ENCODE measurements at places on chromosomes 7 and 10. TPM values are rescaled to one million over a fixed set of nuclear protein-coding genes. Genes with fewer than 3 reads are reported as not detected.

EPC1 gene
- 73.5 TPM for polyA plus RNA-seq

NUTM2B gene
- polyA plus RNA-seq: 2.9 TPM

RBM33 gene
- polyA plus RNA-seq: 26.2 TPM

EBF3 gene
- polyA plus RNA-seq: 2.3 TPM

C10orf105 gene
- 0.16 TPM for polyA plus RNA-seq

CFTR gene
- 2.9 TPM for polyA plus RNA-seq

CADPS2 gene
- polyA plus RNA-seq: 42.1 TPM

ARHGAP22 gene
- polyA plus RNA-seq: 2.1 TPM

TCAF2 gene
- 3.7 TPM for polyA plus RNA-seq

GRCh38 chr7:93902777-93903423, 3.5 kb upstream of the GNGT1 start:
- no peak for DNase-seq

- no peak for DNase-seq
Measured at GRCh38 chr7:112350585-112350984, 99.7 kb upstream of the IFRD1 start.

- DNase-seq: no peak
Measured at GRCh38 chr7:124570558-124570957, 195.0 kb downstream of the GPR37 start.

DNA sequence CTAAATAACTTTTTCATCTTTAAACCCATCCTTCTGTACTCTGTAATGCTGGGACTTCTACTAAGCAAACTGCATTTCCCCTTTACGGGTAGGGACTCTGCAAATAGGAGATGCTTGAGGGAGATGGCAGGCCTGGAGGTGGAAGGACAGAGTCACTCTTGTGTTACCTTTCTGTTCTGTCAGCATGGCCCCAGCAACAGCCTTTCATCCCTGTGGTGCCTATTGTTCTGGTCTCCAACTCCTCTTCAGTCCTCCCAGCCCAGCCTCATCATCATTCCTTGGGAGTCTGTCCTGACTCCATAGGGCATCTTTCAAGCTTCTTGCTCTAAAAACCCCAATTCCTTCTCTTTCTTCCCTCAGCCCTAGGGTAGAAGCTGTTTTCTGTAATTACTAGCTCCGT, 230.0 kb downstream of the SNX13 start:
- no peak for DNase-seq

DNA sequence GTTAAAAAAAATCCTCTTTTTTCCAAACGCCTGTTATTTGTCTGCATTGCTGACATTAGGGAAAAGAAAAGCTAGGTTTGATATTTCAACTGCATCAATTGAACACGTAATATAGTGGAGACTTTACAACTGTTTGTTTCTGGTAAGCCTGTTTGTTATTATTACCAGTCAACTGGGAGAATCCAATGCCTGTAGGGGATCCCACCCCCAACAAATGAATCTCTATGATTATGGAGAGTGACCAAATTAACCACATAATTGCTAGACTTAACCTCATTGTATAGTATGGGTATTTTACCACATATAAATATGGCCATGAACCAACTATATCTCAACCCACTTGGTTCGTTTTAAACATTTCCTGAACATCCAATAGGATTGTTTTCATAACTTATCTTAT, 216.1 kb downstream of the TWIST1 start:
- no peak for DNase-seq

DNA sequence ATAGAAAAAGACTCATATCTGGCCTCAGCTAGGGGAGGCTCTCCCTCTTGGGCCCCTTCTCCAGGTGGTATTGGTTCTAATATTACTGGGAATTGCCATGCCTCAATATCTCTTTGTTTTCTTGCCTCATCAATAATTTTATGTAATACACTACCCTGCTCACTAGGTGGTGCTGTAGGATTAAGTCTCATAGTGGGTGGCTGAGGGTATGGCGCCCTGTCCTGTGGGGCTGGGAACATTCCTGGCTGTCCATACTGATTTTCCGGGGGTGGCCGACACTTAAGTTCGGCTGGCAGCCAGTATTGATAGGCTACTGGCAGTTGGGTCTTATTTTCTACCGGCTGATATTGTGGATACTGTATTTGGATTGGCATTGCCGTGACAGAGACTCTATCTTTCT, 9.0 kb upstream of the TAS2R3 start:
- DNase-seq: no peak

GRCh38 chr10:26274391-26274790, 57.8 kb downstream of the GAD2 start:
- no peak for DNase-seq

DNA sequence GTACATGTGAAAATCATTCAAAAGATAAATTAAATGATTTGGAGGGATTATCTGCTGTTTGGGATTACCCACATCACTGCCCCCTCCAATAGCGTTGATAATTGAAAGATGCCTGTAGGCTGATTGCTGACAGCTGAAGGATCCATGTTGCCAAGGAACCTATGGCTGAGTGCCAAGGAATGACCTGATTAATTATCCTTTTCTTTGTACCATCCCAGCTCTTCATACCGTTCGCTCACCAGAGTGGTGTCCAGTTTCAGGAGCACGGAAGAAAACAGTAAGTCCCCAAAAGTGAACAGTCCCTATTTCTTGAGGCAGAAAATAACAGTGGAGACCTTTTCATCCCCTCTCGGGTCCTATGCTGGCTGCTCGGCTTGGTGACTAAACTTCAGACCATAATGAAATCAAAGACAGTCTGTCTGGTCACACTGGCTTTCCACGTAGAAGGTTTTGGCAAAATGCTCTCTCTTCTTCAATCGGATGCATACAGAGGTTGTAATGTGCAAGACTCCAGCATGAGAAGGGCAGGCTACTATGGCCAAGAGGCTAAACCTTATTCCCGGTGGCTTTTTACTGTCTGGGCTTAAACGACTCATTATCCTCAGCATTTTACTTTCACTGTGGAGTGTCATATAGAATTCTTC, 108.8 kb downstream of the SPAG6 start:
- no peak for DNase-seq

DNA sequence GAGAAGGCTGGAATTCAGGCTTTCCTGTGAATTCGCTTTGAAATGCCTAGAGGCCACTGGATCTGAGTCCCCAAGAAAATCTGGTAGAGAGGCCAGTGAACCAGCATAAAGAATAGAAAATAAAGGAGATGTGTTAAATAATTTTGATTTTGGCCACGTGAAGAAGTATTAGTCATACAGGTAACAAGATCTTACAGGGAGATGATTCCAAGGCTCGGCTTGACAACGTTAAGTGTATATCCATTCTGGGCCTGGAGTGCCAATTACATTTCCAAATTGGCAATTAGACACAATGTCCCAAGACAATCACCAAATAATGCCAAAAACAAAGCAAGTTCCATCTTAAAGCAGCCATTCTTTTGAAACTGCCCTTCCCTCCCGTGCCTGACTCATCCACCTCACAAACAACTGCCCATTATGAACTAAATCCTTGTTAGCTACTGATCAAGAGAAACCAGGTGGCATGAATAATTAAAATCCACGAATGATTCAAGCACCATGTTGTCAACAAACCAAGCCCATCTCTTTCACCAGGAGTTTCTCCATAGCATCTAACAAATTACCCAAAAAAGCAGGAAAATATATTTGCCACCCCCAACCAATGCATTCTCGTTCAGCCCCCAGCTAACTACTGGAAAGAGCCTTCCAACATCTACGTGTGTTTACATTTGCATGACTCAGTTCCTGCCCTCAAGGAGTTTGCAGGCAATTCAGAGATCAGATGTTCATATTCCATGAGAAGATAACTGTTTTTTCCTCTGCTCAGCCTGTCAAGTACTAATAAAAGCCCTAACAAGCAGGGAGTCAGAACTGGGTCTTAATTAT, 8.5 kb downstream of the KCNMA1 start:
- no peak for DNase-seq

- no peak for DNase-seq
Measured at GRCh38 chr10:1110674-1111119, 54.5 kb downstream of the WDR37 start.

DNA sequence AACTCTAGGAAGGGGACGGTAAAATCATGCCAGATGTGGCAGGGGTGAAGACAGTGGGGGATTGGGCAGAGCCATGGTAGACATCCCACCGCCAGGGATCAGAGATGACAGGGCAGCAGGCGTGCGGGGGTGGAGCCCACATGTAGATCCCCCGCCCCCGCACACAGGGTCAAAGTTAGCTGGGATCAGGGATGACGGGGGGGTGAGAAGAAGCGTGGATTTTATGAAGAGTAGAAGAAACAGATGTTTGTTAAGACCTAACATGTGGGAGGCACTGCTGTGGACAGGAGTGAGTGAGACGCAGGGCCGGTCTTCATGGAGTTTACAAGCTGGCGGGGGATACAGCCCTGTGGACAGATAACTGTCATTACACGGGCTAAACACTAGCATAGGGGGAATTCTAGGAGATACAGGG, 154.0 kb upstream of the KLF14 start:
- no peak for DNase-seq

GRCh38 chr7:134625550-134625949, 21.1 kb upstream of the BPGM start:
- DNase-seq: no peak

DNA sequence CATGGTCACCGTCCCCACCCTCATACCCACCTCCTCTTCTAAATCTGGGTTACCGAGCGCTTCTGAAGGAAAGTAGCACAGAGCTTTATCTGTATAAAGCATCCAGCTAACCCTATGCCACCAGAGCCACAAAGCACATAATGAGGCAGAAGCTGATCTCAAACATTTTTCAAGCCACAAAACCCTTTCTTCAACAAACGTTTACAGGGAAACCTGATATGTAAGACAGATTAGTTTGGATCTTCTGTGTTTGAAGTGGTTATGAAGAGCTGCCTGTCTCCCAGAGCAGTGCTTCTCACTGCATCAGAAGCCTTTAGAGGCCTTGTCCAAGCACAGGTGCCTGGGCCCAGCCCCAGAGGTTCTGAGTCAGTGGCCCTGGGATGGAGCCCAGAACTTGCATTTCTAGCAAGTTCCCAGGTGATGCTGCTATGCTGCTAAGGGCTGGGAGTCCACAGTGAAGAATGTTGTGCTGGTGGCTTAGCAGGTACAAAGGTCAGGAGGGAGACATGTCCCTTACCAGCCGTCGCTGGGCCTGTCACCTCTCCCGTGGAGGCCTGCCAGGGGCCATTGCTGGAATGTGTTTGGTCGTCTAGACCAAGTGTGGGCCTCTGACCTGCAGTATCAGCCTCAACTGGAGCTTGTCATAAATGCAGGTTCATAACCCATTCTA, 90.4 kb downstream of the TAF3 start:
- no peak for DNase-seq

DNA sequence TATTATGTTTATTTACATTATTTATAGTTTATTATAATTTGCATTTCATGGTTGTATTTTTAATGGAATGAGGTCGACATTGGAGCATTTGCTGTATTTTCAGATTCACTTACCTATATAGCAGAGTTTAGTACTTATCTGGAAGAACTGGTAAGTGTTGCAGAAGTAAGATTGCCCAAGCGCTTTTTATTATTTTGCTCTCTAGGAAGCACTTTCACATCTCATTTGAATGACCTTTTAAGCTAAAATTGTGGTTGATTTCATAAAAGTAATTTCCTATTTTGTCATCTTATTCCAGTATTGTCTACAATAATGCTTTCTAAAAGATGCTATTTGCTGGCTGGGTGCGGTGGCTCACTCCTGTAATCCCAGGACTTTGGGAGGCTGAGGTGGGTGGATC, 28.6 kb downstream of the SEC61A2 start:
- DNase-seq: no peak

GRCh38 chr7:141001546-141001945, 13.2 kb downstream of the MRPS33 start:
- DNase-seq: no peak

GRCh38 chr10:58951746-58952145, 224.7 kb upstream of the PHYHIPL start:
- DNase-seq: no peak

DNA sequence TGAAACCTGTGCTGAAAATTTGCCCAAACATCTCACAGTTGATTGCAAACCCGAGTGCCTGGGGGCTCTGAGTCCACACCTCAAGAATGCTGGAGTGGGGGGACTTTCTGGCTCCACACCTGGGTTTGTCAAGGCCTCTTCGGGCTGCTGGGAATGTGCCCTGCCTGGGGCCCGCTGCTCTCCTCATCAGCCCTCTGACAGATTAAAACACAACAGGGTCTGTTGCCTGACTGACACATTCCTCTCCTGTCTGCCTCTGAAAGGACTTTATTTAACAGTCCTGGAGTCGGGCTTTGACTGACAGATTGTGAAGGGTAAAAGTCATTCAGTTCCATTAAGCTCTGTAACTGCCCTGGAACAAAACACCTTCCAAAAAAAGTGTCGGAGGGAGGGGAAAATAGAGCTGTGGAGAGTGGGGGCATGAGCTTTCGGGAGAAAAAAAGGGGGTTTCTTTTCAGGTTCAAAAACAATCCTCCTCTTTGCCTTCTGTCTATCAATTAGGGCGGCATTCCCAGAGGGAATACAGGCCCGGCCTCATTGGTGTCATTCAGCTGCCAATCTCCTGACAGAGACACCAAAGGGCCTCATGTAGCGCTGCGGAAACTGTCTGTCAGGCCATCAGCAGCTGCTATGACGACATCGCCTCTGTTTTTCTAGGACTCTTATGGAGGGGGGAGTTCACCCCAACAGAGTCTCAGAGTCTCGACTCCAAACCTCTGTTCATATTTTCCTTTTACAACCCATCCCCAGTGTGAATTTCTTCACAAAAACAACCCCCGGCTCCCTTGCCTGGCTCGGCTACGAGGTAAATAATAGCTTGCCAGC, 398.8 kb upstream of the NFE2L3 start:
- no peak for DNase-seq
